ENCODE measurements at places on chromosomes 3 and 15.

- DNase-seq: no peak
Observed at GRCh38 chr3:107943786-107944523, 146.9 kb downstream of the CD47 start.

DNA sequence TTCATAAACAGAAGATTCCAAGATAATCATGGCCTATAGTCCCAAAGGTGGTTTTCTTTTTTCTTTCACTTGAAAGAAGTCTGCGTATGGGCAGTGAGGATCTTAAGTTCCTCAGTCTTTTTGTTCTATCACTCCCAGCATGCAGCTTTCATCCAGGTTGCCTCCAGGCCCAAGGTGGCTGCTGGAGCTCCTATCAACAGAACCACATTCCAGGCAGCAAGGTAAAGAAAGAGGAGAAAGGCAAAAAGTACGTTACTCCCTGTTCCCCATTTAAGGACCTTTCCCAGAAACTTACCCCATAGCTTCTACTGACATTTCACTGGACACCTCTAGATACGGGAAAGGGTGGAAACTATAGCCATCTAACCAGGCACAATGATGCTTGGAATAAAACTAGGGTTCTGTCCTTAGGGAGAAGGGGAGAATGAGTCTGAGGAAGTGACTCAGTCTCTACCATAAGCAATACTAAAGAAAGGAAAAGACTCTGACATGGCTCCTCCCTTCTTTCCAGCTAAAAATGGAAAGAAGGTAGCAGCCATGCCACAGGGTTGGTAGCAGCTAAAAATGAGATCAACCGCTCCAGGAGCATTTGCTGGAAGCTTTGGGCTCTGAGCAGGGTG is 313.9 kb upstream of the NR2E3 start:
- DNase-seq: no peak

GRCh38 chr3:3586336-3586735 is 212.9 kb upstream of the LRRN1 start:
- DNase-seq: no peak

DNA sequence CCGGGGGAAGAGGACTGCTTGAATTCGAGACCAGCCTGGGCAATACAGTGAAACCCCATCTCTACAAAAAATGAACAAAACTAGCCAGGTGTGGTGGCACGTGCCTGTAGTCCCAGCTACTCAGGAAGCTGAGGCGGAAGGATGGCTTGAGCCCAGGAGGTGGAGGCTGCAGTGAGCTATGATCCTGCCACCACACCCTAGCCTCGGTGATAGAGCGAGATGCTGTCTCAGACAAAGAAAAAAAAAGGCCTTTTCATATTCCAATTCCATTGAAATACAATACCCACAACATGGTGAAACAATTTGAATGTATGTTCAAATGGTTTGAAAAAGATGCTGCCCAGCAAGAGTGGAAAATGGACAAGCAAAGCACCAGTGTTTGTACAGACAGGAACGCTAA is 61.8 kb upstream of the ZNF148 start:
- DNase-seq: no peak

- no peak for DNase-seq
Observed at GRCh38 chr3:46671541-46672348, 21.7 kb downstream of the ALS2CL start.

GRCh38 chr15:100255644-100256043 is 86.1 kb downstream of the ADAMTS17 start:
- DNase-seq: no peak

- peak; percentile 14 for DNase-seq
Observed at GRCh38 chr15:49875392-49875791, 243.6 kb downstream of the ATP8B4 start.

DNA sequence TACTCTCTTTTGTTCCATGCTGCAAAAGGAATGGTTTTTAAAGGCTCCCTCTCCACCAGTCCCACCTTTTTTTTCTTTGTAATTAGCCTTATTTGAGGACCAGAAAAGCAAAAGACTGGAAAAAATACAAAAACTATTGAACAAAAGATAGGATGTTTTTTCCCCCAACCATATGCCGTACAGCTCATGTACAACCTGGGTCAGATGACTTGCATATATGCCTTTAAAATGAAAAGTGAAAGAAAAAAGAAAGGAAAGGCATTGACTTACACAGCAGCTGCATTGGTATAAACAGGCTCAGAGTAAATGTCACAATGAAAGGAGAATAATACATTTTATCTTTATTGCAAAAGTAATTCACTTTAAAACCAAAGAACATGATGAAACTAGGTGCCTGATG is 69.5 kb upstream of the CMC1 start:
- DNase-seq: peak; percentile 68
